Skeletal muscle cell (primary cell): ENCODE measurements at places on chromosomes 7 and 10.

DNA sequence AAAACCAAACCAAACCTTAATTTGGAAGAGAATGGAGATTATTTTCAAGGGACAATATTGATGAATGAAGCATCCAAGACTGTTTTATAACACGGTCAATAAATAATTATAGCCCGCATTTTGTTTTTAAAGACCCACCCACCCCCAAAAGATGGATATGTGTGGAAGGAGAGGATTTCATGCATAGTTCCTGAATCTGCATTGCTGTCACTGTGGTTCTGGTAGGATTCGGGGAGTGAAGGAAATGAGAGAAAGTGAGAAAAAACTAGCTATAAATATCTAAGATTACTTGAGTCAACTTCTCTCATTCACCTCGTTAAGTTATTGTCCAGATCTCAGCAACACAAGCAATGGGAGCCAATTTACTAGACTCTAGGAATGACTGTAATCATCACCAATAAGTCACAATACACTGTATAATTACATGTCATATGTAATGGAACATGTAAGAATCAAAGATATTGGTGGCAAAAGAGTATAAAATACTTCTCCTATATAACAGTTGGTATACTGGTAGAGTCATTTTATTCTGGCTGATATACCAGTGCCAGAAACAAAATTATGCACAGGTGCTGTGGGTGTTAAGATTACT lies 30.2 kb downstream of the NAMPT start:
- no peak for DNase-seq

DNA sequence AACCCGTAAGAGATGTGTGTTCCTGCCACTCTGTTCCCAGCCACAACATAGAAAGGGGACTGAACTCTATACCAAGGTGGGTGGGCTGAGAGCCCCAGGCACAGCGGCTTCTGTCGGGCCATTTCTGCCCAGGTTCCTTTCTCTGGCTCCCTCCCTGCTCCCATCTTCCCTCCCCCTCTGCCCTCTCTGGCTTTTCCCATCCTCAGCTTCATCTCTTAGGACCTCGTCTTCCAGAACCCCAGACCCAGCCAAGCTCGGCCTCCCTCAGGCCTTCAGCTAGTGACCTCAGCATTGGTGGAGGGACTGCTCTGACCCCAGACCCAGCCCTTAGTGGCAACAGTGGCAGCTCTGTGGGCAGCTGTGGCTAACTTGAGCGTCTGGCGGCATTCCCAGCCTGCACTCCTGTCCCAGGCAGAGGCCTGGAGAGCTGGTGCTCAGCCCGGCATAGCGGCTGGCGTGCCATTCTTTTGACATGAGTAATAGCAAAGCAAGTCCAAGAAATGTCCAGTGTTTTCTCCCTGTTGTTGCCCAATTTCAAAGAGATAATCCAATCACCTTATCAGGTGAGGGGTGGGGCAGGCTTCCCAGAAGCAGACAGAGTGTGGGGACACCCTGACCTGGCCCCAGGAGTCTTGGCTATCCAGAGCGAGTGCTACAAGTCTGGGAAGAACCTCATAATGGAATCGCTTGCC lies 15.9 kb downstream of the PTPRE start:
- DNase-seq: peak; percentile 38

DNA sequence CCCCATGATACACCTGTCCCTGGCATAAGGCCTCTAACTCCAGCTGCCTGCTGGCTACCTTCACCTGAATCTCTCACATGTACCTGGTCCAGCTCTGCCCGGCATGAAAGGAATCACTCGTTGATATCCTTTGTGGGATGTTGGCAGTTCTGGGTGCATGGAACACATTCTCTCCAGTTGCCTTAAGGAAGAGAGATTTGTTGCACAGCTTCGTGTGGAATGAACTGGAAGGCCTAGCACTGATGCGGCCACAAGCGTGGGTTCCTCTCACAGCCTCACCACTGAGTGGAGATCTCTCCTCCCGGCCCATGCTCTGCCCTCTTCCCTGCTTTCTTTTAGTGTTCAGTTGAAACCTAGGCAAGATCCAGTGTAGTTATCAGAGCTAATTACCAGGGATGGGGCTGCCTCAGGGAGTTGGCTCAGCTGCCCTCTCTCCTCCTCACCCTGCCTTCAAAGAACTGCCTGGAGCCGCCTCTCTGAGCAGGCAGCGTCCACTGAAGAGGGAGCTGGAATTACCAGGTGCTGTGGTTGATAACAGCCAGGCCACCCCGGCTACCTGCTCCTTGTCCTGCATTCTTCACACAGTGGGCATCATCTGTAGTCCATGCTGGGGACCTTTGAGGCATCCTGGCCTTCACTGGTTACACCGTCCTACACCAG lies 194.3 kb downstream of the CCDC3 start:
- DNase-seq: no peak

DNA sequence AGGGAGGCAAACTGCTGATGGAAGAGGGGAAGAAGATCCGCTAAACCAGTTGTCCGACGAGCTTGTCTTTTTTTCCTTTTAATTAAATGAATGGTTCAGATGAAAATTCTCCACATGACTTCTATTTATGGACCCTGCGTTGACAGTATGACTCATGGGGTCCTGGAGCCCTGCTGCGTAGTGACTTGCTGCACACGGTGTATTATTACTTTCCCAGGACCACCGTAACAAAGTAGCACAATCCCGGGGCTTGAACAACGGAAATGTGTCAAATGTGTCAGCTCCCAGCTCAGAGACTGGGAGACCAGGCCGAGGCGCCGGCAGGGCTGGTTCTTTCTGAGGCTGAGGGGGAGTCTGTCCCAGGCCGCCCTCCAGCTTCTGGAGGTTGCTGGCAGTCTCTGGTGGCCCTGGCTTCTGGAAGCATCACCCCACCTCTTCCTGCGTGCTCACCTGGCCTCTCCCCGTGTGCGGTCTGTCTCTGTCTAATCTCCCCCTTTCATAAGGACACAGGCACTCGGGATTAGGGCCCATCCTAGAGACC lies 33.8 kb upstream of the MNX1 start:
- DNase-seq: peak; percentile 51

DNA sequence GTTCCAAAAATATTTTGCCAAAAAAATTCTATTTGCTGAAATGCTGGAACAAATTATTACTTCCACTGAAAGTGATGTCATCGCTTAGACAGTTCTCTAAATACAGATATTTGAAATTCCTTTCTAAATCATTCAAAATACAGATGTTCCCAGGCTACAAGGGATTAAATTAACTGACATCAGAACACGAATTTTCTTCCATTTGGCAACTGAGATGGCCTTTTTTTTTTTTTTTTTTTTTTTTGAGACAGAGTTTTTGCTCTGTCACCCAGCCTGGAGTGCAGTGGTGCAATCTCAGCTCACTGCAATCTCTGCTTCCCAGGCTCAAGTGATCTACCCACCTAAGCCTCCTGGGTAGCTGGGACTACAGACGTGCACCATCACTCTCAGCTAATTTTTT lies 57.0 kb downstream of the P4HA1 start:
- DNase-seq: no peak

- DNase-seq: no peak
Measured at GRCh38 chr7:122136078-122136477, 8.0 kb downstream of the AASS start.

DNA sequence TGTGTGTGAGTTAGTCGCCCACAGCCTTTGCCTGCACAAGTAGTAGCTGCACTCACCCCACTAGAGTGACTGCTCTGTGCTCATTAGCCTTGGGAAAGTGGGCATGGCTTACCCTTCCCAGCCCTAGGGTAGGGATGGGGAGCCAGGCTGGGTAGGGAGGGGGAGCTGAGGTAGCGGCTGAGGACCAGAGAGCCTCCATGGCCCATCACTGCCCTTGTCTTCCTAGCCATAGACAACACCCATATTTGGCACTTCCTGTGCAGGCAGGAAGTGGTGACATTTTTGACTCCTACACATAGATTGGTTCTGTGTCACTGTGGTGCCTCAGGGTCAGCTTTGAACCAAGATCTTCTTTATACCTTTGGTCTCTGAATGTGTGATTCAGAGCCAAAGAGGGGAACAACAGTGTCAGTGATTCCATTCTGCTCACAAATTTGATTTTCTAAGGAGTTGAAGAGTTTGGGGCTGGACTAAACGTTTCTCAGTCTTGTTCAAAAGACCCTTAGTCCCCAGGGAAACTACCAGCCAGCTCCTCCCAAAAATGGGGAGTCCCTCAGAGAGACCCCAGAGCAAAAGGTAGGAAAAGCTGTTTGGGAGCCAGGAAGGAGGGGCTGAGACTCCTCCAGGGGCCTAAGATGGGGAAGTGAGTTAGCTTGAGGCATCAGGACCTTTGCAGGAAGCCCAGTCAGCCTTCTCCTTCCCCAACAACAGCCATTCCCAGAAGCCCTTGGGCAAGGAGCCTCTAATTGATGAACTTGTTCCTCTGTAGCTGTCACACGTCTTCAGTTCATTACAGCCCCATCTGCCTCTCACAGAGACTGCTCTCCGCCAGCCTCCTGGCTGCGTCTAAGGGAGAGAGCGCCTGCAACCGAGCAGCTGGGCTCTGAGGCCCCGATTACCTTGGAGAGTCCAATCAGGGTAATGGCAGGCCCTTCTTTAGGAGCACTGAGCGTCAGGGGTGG lies 135.0 kb downstream of the CDH23 start:
- DNase-seq: no peak

GRCh38 chr10:53453196-53453595 lies 680.6 kb upstream of the MBL2 start:
- DNase-seq: no peak

- DNase-seq: no peak
Measured at GRCh38 chr10:51700228-51700817, 928 bp upstream of the CSTF2T start.

GRCh38 chr10:46298477-46299285 lies 11.9 kb downstream of the ANTXRL start:
- no peak for DNase-seq

DNA sequence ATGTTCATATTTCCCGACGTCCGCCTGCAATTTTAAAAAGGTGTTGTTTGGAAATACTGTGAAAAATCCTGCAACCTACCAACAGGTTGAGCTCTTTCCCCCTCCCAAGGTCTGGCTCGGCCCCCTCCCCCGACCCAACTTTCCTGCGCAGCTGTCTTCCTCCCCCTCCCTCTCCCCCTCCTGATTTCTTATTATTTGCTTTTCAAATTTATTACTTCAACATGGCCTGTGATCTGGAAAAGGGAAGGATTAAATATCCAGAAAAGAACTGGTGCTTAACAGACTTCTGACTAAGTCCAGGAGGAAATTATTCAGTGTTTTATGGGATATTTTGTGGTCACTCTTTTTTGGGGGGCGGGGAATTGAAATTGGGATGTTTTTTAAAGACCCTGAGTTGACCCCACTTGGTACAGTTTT lies 2.4 kb downstream of the ARID5B start:
- DNase-seq: no peak

DNA sequence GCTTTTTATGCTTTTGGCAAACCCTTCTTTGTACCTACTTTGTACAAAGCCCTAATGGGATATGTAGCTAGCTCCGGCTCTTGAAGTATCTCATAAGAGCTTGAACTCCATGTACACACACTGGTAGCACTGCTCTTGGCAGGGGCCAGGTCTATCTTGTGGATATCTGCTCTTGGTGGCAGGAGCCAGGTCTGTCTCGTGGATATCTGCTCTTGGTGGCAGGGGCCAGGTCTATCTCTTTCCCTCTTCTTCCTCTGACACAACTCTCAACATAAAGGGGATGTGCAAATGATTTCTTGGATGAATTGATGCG lies 91.9 kb downstream of the WNT2 start:
- no peak for DNase-seq

DNA sequence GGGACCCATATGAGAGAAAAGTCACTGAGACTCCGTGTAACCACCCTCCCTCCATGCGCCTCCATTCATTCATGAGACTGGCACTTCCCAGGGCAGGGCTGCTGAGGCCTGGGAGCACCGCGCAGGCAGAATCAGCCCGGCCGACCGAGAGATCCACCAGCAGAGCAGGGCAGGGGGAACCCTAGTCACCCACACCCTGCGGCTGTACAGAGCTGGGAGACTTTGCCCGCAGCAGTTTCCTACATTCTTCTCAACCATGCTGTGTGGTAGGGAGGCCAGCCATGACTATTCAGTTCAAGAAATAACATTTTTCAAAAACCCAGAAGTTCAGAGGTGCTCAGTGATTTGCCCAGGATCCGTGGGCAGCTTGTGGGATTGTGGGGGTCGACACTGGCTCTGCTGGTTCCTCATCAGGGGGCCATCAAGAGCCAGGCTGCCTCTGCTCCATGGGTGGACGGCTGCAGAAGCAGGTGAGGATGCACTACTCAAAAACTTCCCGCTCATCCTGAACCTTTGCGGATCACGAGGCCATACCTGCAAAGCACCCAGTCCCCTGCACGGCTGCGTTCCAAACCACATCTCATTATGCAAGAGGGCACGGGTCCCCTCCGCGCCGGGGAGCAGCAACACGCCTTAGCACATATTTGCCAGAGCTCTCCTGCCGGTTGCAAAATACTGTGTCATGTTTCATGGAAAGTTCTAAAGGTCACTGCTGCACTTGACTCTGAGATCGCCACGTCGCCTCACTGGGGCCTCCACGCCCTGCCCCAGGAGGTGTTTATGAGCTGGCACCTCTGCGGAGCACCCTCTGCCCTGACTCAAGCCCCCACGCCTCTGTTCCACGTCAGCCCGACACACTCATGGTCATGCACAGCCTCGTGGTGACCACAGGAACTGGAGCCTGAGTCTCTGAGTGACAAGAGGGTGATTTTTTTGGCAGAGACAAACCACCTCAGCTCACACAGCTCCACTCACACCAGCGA lies 132.0 kb downstream of the PRKAG2 start:
- DNase-seq: peak; percentile 89

GRCh38 chr10:67667035-67667425 lies 29.0 kb downstream of the CTNNA3 start:
- no peak for DNase-seq

DNA sequence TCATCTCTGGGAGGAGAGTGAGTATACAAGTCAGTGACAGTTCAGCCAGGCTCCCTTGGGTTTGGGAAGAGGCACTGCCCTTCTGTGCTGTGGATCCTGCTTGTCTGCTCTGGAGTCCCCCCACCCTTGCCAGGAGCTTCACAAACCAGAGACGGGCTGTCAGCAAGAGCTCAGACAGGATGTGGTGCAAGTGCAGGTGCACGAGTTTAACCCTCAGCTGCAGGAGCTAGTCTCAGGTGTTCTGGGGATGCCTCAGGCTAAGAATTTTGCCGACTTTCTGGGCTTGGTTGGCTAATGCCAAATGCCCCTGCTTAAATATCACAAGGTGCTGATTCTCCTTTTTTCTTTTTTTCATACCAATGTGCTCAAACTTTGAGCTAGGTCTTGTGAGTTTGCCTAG lies 22.3 kb downstream of the ZNF783 start:
- no peak for DNase-seq

- no peak for DNase-seq
Measured at GRCh38 chr7:149637911-149638565, 135.3 kb downstream of the ZNF467 start.

GRCh38 chr10:58217612-58218011 lies 50.1 kb downstream of the IPMK start:
- DNase-seq: no peak

DNA sequence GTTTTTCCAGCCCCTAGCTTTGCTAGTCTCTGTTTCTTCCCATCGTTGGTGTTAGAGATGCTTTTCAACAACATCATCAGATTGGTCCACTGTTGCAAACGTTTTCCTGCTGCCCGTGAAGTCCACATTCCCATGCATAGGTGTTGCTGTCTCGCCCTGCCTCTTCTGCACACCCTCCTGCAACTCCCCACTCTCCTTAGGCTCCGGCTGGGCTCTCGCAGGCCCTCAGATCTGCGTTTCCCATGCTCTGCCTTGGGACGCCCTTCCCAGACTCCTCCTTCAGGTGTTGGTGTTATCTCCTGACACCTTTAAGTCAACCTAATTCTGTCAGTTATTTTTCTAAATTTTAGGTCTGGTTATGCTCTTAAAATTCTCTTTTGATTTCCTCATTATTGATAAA lies 55.0 kb downstream of the ZMYND11 start:
- no peak for DNase-seq
